Temporal lobe (tissue), 4 donors: ENCODE measurements at places on chromosomes 12 and 14. TPM values are rescaled to one million over a fixed set of nuclear protein-coding genes. Genes with fewer than 3 reads are reported as not detected.

KRT79 gene
- not detected for total RNA-seq

TMEM63C gene
- 11.1 TPM for total RNA-seq

PTPRB gene
- 7.1 TPM for total RNA-seq

RNASE3 gene
- not detected for total RNA-seq

TAS2R9 gene
- 0.25 TPM for total RNA-seq

BDKRB2 gene
- 0.25 TPM for total RNA-seq

PPP1R1A gene
- total RNA-seq, result 7.9 TPM

MIP gene
- not detected for total RNA-seq

NT5DC3 gene
- 21.9 TPM for total RNA-seq

KLRF1 gene
- total RNA-seq, result not detected

ACOT6 gene
- not detected for total RNA-seq

SUDS3 gene
- total RNA-seq, result 43.3 TPM

PTHLH gene
- total RNA-seq, result under 0.01 TPM

PLA2G1B gene
- total RNA-seq, result 1.2 TPM

CHGA gene
- total RNA-seq, result 30.2 TPM

DLGAP5 gene
- 3.9 TPM for total RNA-seq

SMIM41 gene
- total RNA-seq, result not detected

LRRIQ1 gene
- total RNA-seq, result 5.9 TPM

RPGRIP1 gene
- not detected for total RNA-seq

UBR7 gene
- total RNA-seq, result 37.9 TPM

SLC5A8 gene
- total RNA-seq, result 2.2 TPM

ITGA5 gene
- total RNA-seq, result 5.2 TPM

LTB4R gene
- total RNA-seq, result 1.2 TPM

PRICKLE1 gene
- 16.2 TPM for total RNA-seq

RFX4 gene
- total RNA-seq, result 6.4 TPM

KCNK13 gene
- total RNA-seq, result 0.49 TPM

SERPINA3 gene
- 0.74 TPM for total RNA-seq

APEX1 gene
- total RNA-seq, result 49.7 TPM

TMEM132C gene
- 3.9 TPM for total RNA-seq

SUSD6 gene
- 6.4 TPM for total RNA-seq

GALNT8 gene
- total RNA-seq, result 46.5 TPM

LPAR5 gene
- 0.49 TPM for total RNA-seq

LRRC9 gene
- total RNA-seq, result 3.0 TPM

KRT77 gene
- under 0.01 TPM for total RNA-seq

CLEC1B gene
- total RNA-seq, result not detected

VWF gene
- total RNA-seq, result 15.0 TPM

MYO1H gene
- 0.25 TPM for total RNA-seq

DIO2 gene
- 27.0 TPM for total RNA-seq

PDE3A gene
- total RNA-seq, result 5.7 TPM

PRH2 gene
- not detected for total RNA-seq

IRF9 gene
- total RNA-seq, result 10.8 TPM

CEP170B gene
- total RNA-seq, result 18.2 TPM

DEGS2 gene
- 2.2 TPM for total RNA-seq

HIP1R gene
- 75.7 TPM for total RNA-seq

SDS gene
- not detected for total RNA-seq

SMAGP gene
- total RNA-seq, result 1.2 TPM

BHLHE41 gene
- 0.74 TPM for total RNA-seq

PALS1 gene
- 18.7 TPM for total RNA-seq

GMPR2 gene
- 25.6 TPM for total RNA-seq

FAR2 gene
- total RNA-seq, result 24.3 TPM

AKAP5 gene
- total RNA-seq, result 17.0 TPM

DPY19L2 gene
- 38.1 TPM for total RNA-seq
